T-cell (primary cell): ENCODE measurements at places on chromosomes 12 and 14. TPM values are rescaled to one million over a fixed set of nuclear protein-coding genes. Genes with fewer than 3 reads are reported as not detected.

TAS2R13 gene
- 1.4 TPM for total RNA-seq

SLC25A21 gene
- total RNA-seq: not detected

OR6C2 gene
- total RNA-seq: not detected

DNA sequence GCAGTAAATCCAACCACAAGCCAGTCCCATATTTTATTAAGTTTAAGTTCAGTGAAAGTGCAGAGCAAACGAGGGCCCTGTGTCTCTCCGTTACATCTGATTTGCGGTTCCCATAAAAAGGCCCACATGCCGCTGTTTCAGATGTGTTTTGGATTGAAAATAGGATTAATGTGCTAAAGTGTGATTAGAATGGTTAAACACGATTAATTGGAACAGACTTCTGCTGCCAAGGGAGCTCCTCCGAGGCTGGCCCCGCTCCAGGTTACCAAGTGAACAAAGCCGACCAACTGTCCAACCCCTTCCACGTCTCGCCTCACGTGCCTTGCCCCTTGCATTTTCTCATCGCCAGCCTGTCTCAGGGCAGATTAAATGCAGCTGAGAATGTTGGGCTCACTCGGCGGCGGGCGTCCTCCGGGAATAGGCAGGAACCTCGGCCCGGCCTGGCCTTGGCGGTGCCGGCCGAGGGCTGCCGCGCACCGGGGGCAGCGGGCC is 166.5 kb upstream of the GSC start:
- DNase-seq: no peak

DNA sequence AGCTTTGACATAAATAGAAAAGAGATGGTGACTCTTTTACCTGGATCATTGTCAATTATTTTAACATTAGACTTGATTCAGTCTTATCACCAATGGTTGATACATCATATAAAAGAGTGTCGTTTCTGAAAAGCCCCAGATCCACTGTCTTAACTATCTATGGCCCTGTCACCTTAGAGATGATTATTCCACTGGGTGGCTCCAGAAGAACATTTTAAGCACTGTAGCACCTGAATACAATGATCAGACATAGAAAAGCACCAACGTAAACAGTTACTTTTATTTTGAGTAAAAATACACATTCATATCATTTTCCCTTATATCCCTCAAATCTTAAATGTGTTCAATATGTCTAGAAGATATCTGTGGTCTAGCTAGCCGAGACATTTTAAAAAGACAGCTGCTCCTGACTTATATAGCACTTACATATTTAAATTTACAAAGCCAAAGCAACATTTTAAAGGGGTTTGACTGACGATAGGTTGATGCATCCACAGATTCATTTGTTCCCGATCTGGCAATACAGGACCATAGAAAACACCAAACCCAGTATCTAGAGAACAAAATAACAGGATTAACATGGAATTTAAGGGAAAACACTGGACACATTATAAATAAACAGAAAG is 32.9 kb downstream of the TSPAN8 start:
- DNase-seq: no peak

DNA sequence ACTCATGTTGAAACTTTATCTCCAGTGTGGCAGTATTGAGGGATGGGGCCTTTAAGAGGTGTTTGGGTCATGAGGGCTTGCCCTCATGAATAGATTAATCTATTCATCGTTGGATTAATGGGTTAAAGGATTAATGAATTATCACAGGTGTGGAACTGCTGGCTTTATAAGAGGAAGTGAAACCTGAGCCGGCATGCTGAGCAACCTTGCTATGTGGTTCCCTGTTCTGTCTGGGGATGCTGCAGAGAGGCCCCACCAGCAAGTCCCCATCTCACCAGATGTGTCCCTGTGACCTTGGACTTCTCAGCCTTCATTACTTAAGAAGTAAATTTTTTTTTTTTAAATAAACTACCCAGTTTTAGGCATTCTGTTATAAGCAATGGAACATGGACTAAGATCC is 109.6 kb downstream of the DYRK2 start:
- no peak for DNase-seq

DNA sequence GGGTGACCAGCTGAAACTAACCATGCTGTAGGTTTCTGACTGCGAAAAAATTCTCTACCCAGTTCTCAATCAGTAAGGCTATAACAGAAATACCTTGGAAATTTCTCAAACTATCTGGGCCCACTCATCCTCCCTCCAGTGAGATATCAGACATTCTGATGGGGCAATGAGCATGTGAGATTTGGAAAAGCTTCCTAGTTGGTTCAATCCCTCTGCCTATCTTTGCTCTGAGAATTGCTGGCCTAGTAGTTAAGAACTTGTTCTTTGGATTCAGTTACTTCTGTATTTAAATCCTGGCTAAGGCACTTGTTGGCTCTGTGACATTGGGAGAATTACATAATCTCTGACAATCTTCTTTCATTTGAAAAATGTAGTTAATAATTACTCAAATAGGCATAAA is 119.4 kb downstream of the SLC15A5 start:
- DNase-seq: no peak
